MG63 (cell line): ENCODE measurements at places on chromosomes 2 and 18. TPM values are rescaled to one million over a fixed set of nuclear protein-coding genes. Genes with fewer than 3 reads are reported as not detected.
A peak's percentile ranks its signal among the peaks of the same experiment; 100 is the strongest.

Gene LINC00305
- not detected in 2 replicates for total RNA-seq

Gene SP9
- not detected in 2 replicates for total RNA-seq

Gene MRO
- total RNA-seq, result 0.07 TPM in 1 of 2 replicates, not detected in the other

Gene IL1RL2
- not detected in 2 replicates for total RNA-seq

Gene AFF3
- total RNA-seq, result 1.9 and 6.1 TPM in 2 replicates

Gene LDLRAD4
- 0.02 and 0.36 TPM in 2 replicates for total RNA-seq

Gene OTOF
- not detected in 2 replicates for total RNA-seq

Gene PPP1R1C
- 0.07 and 0.53 TPM in 2 replicates for total RNA-seq

- DNase-seq, result no peak
These were observed 256.0 kb upstream of the HNMT start for GRCh38 chr2:137708311-137708710.

- DNase-seq, result no peak
These were observed 289.3 kb upstream of the LINC00305 start for GRCh38 chr18:64438178-64438577.

GRCh38 chr2:86368161-86368824 lies 30.9 kb upstream of the REEP1 start:
- peak; percentile 30 for DNase-seq

GRCh38 chr18:51235009-51235789 lies 37.7 kb upstream of the MEX3C start:
- DNase-seq, result peak; percentile 6

- DNase-seq, result no peak
These were observed 17.1 kb downstream of the SNRPD1 start for GRCh38 chr18:21629089-21629832.

GRCh38 chr2:128177315-128177714 lies 86.3 kb downstream of the UGGT1 start:
- no peak for DNase-seq

GRCh38 chr2:238930216-238930615 lies 82.3 kb downstream of the TWIST2 start:
- DNase-seq, result no peak

GRCh38 chr18:49096021-49096420 lies 145.3 kb upstream of the SMAD7 start:
- no peak for DNase-seq

DNA sequence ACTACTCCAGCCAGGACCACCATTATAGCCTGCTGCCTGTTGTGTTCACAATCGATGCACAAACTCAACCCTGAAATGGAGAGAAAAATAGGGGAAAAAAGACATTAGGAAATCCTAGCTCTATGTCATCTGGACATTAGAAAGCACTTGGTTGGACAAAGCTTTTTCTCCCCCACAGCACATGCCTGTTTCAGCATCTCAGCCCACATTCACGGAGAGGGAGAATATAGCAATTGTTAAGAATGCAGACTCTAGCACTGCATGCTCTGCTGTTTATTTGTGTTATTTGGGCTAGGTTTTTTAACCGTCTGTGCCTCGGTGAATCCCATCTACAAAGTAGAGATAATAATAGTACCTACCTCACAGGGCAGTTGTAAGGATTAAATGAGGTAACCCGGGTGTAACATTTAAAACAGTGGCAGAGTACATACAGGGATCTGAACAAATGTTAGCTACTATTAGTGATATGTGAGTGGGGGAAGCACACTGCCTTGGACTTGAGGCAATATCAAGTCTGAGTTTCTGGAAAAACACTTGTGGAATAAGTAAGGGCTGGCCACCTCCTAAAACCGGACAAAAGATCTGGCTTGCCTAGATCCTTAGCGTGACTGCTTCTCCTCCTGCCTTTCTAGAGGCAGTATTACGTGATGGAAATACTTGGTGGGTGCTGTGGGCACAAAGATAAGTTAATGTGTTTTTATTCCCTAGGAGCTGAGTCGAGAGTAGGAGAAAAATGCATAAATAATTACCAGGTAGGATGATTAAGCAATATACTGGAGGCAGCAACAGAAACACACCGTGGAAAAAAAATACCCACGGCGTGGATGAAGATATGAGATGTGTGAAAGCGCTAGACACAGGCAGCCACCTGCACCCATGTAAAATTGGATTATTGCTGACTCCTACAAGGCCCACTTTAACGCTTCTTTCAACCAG lies 1.0 kb upstream of the PPP1CB start:
- DNase-seq, result no peak

DNA sequence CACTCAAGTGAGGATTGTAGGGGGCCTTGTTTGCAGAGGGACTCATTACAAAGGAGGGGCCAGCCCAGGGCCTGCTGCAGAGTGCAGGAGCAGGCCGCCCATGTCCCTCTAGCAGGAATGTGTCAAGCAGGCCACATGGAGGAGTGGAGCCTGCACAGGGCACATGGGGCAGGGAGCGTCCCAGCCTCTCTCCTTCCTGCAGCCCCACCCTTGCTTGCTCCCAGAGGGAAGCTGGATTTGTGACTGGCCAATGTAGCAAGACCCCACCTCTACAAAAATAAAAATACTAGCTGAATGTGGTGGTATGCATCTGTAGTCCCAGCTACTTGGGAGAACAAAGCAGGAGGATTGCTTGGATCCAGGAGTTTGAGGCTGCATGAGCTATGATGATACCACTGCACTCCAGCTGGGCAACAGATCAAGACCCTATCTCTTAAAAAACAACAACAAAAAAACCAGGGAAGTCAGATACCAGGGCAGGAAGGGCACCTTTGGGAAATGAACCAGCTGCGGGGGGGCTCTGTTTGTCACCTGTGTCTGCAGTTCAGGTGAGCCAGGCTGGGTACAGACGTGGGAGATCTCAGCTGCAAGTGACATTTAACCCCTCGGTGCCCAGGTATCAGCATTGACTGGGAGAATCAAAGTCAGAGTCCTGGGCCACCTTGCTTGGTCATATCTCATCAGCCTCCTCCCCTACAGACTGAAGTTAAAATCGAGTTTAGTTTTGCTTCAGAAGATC lies 27.7 kb downstream of the IMPA2 start:
- DNase-seq, result no peak

DNA sequence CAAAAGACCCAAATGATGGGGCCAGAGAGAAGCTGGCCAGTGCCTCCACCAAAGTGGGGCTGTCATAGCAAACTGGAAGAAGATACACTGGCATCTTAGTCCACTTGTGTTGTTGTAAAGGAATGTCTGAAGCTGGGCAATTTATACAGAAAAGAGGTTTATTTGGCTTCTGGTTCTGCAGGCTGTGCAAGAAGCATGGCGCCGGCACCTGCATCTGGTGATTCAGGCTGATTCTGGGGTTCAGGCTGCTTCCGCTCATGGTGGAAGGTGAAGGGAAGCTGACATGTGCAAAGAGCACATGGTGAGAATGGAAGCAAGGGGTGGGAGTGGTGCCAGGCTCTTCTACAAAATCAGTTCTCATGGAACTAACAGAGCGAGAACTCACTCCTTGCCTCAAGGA lies 135.9 kb upstream of the TWIST2 start:
- DNase-seq, result no peak

DNA sequence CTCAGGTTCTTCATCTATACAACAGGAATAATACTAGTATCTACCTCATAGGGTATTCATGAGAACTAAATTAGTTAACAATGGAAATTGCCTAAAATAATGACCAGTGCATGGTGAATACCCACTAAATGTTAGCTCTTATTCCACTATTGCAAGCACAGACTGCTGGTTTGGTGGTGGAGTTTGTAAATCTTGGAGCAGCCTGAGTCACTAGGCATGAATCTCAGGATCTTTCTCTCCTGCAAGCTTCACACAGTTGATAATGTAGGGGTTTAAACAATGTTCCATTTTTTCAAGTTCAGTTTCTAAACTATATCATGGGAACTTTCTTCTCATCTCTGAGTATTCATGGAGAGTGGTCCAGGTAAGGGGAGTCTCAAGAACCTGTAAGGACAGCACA lies 84.0 kb downstream of the OSR1 start:
- DNase-seq, result no peak

DNA sequence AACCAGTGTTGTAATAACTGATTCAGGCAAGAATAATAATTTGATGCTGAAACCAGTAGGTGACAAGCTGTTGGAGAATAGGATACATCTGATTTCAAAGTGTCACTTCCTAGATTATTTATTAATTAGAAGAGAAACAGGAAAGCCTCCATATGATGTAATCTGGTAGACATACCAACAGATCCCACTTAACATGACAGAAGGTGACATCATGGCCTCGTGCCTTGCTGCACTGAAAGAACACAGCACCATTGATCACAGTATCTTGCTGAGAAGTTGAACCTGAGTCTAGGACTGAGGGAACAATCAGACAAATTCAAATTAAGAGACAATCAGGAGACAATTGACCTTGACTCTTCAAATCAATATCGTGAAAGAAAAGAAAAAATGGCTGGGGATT lies 131.6 kb upstream of the DLGAP1 start:
- no peak for DNase-seq

DNA sequence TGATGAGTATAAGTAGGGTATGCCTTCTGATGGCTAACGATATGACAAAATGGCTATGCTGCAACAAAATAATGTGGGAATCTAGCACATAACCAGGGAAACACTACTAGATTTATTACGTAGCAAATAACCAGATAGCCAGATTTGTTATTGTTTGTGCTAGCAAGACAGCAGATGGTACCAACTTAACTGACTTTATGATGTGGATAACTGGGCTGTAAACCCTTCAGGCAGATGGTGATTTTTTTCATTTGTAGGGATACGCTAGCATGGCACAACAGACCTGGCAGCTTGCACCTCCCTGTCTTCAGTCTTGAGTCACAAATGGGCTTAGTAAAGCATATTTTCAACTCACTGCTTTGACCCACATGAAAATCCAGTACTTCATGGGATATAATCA lies 48.7 kb downstream of the PRELID3A start:
- no peak for DNase-seq

DNA sequence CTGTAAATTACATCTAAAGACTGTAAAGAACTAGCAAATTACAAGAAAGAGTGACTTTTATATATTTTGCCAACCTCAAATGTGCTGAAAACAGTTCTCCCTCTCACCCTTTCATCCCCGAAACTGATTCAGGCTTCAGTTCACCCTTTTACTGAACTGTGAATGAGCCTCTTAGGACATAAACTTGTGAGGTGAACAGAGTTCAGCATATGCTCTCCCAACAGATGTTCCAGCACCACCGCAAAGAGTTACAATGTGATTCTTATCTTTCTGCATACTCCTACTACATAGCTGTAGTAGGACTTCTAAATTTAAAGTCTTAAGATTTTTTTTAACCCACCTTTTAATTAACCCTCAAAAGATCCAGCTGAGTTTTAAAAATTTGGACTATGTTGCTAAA lies 1.2 kb upstream of the ZCCHC2 start:
- no peak for DNase-seq

DNA sequence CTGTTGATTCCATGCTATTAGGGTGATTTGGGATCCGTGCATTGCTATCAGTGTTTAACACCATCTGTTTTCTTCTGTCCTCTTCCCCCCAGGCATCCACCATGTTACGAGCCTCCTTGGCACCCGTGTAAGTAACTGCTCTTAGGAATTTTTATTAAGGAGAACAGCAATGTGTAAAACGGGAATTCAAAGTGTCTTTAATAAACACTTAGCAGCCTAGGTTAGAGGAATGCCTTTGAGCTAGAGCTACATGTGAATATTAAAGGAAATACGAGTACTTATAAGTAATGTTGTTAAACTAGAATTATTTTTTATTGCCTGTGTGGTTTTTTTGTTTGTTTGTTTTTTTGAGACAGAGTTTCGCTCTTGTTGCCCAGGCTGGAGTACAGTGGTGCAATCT lies 58.1 kb downstream of the ARMC9 start:
- no peak for DNase-seq

- DNase-seq, result no peak
These were observed 157.2 kb downstream of the WDSUB1 start for GRCh38 chr2:159129269-159129668.

DNA sequence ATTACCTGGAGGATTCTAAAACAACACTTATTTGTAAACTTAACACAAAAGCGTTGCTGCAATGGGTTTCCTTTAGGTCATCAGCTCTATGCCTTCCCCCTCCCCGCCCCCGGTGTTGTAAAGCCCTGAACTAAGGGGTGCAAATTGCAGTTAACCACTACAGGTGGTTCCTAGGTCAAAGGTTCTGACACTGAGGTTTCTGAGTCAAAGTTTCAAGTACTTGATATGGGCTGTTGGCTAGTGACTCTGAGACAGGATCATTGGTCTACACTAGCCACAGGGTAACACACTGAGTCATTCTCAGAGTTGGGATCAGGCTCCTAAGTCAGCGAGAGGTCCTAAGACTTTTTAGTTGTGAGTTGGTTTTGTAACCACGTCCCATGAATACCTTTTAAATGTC lies 15.4 kb downstream of the IL1B start:
- no peak for DNase-seq

DNA sequence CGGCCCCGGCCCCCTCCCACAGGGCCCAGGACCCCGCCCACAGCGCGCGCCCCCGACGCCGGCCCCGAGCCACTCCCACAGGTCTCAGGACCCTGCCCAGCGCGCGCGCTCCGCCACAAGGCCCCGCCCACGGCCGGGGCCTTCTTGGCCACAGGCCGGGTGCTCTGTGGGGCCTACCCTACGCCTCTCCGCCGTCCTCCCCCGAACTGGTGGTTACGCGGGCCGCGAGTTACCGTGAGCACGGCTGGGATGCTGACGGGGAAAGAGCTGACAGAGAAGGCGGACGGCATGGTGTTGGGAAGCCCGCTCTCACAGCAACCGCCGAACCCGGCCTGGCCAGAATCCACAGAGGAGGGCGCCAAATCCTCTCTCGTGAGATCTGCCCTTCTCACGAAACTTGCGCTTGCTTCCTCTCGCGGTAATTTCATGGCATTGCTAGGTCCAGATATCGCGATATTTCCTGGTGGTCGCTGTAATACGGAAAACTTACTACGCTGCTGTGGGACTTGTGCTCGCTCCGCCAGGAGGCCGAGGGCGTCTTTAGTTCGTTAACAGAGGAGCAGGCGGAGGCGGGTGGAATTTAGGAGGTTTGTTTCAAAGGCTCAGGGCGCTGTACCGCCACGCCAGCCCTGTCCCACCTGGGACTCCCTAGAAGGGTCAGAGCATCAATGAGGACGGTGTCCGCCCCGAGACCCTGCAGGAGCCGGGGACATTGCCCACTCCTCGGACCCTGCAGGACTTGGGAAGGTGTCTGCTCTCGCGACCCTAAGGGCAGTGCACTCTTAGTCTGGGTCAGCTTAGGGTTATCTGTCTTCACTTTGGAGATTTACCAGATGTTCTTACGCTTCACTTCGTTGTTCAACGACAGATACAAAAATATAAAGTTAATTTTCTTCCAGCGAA lies at the start of gene TMEM18:
Gene TMEM18 (minus strand): TSS at position 351 of the 903 bp plus-strand sequence. CDS start 61 bp downstream, at position 290.
- peak; percentile 91 for DNase-seq

DNA sequence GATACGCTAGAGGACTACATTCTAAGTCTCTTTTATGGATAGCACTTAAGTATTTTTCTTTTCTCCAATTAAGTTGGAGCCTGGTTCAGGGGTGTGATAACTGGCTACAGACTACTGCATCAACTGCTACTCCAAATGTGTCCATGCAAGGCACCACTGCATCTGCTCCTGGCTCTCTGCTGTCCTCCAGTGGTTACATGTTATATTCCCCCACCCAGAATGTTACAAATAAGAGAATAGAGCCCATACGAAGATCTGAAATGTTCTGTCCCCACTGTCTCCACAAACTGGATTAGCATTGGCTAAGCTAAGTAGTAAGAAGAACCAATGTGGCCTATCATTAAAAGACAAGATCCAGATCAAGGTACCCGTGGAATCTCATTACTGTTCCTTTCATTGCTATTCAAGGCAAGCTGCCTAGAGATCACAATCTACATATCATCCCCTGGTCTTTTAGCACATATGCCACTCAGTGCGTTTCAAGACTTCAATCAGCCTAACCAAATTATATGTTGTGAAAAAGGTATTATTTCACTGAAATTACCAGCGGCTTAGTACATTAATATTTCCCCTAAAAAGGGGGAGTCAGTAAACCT lies 308.3 kb upstream of the SLC8A1 start:
- peak; percentile 19 for DNase-seq

GRCh38 chr2:226398580-226398979 lies 401.0 kb downstream of the IRS1 start:
- no peak for DNase-seq
